ENCODE measurements at places on chromosomes 5 and 9.

- no peak for DNase-seq
These were observed 11.9 kb downstream of the EEIG1 start for GRCh38 chr9:127968700-127969383.

- no peak for DNase-seq
These were observed 5.1 kb upstream of the POU5F2 start for GRCh38 chr5:93746406-93747056.

DNA sequence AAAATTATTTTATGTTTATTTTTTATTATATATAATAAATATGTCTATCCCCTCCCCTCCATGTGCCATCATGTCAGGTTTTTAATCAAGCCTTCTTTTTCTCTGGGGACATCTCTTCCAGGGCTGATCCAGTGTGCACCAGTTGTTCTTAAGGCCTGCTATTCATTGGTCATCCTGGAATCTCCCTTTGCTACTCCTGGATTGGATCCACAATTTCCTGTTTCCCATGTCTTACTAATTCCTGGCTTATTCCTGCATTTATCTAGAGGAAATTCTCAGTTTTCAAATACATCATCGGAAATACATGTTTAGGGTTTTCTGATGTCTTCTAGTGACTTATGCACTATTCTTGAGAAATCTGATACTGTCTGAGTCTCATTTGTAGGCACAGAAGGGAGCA is 56.8 kb downstream of the ANGPTL2 start:
- no peak for DNase-seq

- DNase-seq = no peak
These were observed 87.2 kb downstream of the KCNIP1 start for GRCh38 chr5:170591054-170591453.

GRCh38 chr5:127885176-127885575 is 182.0 kb downstream of the CCDC192 start:
- DNase-seq = no peak
